CD4-positive, alpha-beta T cell (primary cell): ENCODE measurements at places on chromosomes 3 and 15.

DNA sequence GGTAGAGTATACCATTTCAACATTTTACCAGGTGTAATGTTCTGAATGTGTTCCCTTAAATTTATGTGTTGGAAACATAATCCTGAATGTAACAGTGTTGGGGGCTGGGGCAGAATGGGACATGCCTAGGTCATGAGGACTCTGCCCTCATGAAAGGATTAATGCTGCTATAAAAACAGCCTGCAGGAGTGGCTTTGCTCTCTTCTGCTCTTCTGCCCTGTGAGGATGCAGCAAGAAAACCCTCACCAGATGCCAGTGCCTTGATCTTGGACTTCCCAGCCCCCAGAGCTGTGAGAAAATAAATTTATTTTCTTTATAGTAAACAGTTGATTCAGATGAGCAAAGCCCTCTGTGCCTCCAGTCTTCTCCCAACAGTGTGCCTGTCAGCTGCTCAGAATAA lies 326.0 kb upstream of the ONECUT1 start:
- DNase-seq = no peak

DNA sequence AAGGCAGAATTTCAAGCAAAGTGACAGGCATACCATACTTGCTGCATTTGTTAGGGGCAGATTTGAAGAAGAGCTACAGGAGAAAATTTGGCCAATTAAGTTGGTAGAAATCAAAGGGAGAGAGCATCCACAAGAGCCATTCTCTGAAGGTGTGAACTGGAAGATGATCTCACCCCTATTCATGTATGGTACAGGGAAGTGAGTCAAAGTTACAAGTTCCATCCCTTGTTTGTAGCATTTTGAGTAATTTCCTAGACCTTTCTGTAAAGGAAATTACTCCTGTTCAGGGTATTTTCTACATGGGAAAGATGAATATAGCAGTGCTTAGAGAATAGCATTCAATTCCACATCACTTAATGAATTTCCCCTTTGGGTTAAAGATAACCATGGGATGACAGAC lies 28.4 kb downstream of the TTC14 start:
- DNase-seq = no peak

DNA sequence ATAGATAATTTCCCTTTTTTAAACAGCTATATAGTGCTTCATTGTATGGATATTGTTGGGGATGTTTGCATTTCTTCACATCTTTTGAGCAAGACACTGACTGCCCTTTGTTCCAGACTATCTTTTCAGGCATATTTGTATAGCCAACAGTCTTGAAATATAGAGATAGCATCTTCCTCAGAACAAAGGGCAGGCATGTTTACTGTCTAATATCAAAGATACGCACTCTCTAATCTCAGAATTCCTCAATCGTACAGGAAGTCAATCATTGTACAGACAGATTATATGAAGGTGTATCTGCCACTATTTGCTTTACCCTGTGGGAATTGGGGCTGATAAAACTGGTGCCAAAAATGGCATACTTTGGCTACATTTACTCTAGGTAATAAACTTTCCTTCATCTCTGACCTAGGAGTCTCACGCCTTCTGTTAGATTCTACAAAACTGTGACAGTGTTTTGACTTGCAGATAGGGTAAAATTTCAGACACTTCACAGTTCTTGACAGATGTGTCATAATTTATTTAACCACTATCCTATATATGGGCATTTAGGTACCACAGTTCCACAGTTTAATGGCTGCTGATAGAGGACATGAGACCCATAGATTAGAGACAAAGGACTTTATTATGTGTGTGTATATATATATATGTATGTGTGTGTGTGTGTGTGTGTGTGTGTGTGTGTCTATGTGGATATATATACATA lies 321.0 kb downstream of the IGSF11 start:
- DNase-seq = no peak

DNA sequence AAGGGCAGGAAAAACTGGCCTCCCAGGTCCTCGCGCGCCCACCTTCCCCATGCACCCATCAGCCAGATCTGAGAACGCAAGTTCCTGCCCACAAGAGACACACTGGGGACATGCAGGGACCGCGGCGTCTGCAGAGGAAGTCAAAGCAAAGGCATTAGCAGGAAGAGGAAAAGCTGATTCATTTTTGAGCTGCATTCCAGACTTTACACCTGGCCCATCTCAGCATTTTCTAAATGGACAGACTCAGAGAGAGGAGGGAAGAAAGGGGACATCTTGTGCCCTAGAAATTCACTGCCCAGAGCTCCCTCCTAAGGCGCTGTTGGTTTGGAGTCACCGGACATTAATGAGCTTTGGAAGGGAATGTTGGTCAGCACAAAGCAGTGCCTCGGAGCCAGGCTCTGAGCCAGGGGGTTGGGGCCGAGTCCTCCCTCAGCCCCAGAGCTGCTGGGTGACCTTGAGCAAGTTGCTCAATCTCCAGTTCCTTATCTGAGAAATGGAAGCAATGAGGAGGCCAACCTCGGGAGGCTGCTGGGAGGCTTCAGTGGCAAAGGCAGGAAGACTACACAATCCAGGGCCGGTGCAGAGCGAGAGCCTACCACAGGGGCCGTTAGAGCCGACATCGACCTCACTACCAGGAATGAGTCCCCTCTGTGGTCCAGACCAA lies 150.5 kb upstream of the IQSEC1 start:
- DNase-seq = no peak

DNA sequence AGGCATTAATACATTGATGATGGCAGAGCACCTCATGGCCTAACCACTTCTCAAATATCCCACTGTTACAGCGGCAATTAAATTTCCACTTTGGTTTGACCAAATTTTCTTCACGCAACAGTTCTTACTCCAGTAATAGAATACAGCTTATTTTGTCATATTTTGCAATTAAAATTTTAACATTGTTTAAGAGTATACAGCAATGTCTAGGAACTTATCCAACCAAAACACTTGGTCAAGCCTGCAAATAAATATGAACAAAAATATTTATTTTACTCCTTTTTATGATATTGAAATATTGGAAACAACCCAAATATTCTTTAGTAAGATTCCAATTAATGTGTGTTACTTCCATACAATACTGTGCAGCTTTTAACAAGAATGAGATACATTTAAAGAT lies 45.3 kb upstream of the C3orf80 start:
- no peak for DNase-seq

GRCh38 chr3:15099364-15100098 lies 583 bp upstream of the RBSN start:
- DNase-seq = no peak

GRCh38 chr3:50340448-50341329 lies at the start of gene RASSF1:
TSS of gene RASSF1 (minus strand) at chr3:50340836. CDS start at chr3:50340805, 31 bp downstream.
- peak; percentile 47 for DNase-seq
